ENCODE measurements at places on chromosomes 11 and 22. TPM values are rescaled to one million over a fixed set of nuclear protein-coding genes. Genes with fewer than 3 reads are reported as not detected.

ZNRD2 gene
- 137 TPM for total RNA-seq

OR5B21 gene
- not detected for total RNA-seq

OR4A16 gene
- not detected for total RNA-seq

HORMAD2 gene
- not detected for total RNA-seq

RFPL1 gene
- not detected for total RNA-seq

APOBEC3H gene
- 0.60 TPM for total RNA-seq

C11orf91 gene
- total RNA-seq, result 0.11 TPM

EFCAB6 gene
- not detected for total RNA-seq

JAM3 gene
- total RNA-seq, result 49.5 TPM

ARHGAP8 gene
- not detected for total RNA-seq

ZBTB16 gene
- not detected for total RNA-seq

C11orf87 gene
- 0.02 TPM for total RNA-seq

LMO2 gene
- total RNA-seq, result 1.5 TPM

Measured in HT1080 (cell line).